Chondrocyte (in vitro differentiated cells): ENCODE measurements at places on chromosomes 2 and 18. TPM values are rescaled to one million over a fixed set of nuclear protein-coding genes. Genes with fewer than 3 reads are reported as not detected.

DNA sequence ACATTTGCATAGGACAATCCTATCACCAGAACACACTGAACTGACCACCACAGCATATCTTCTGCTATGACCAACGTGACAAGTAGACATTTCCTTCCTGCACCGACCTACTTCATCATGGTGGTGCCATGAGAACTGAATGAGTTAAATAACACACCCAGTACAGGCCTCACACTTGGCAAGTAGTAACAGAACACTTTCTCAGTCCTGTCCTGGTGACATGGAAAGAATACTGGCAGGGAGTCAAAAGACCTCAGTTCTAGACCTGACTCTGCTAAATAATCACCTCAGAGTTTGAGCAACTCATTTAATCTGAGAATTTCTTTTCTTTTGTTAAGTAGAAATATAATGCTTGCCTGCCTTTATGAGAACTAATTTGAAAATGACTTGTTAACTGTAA lies 186.3 kb upstream of the SMAD7 start:
- no peak for DNase-seq

Gene SUPT7L
- 29.1 to 37.1 TPM (median 30.7 TPM) in 3 replicates for total RNA-seq

- no peak for DNase-seq
Observed at GRCh38 chr2:30601375-30601774, 154.3 kb downstream of the LCLAT1 start.

DNA sequence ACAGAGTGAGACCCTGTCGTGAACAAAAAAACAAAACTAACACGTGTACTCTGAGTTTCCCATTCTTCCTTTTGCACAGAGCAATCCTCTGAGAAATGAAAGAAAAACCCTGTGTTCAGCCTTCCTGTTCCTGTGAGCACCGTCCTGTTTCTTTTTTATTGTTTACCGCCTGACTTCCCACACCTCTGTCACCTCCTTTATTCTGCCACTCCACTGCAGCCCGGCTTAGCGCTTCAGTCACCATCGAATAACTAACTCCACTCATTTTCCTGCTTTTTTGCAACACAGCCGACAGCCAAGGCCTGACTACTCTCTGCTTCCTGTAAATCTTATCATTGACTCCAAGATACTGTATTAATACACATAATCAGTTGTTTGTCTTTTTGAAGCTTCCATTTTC lies 40.9 kb downstream of the TGOLN2 start:
- DNase-seq = no peak

DNA sequence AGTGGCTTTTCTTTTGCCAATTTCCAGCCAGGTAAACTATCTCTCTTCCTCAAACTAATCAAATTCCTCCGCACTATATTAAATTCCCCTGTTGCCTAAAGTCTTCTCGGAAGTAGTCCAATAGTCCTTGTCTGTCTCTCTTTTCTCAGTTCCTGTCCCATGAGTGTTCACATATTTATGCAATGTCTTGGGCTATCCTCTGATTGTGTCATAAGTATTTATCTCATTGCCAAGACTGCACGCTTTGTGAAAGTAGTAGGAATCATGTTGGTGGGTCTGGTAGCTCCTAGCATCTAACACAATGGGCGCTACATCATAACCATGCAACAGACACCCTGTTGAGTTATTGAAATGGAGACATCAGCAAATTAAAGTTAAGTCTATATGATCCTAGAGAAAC lies 59.9 kb upstream of the POU3F3 start:
- no peak for DNase-seq

Gene RPL37A
- total RNA-seq = 2,015 to 2,317 TPM (median 2,049 TPM) in 3 replicates

- no peak for DNase-seq
Observed at GRCh38 chr2:18835787-18836186, 246.4 kb upstream of the NT5C1B start.

Gene GAREM1
- total RNA-seq = 6.2 to 7.7 TPM (median 6.3 TPM) in 3 replicates

GRCh38 chr2:233974530-233975071 lies 57.4 kb downstream of the TRPM8 start:
- no peak for DNase-seq

- no peak for DNase-seq
Observed at GRCh38 chr18:45413180-45413836, 202.0 kb upstream of the SLC14A2 start.

Gene DTYMK
- total RNA-seq = 22.7 to 32.7 TPM (median 23.1 TPM) in 3 replicates

DNA sequence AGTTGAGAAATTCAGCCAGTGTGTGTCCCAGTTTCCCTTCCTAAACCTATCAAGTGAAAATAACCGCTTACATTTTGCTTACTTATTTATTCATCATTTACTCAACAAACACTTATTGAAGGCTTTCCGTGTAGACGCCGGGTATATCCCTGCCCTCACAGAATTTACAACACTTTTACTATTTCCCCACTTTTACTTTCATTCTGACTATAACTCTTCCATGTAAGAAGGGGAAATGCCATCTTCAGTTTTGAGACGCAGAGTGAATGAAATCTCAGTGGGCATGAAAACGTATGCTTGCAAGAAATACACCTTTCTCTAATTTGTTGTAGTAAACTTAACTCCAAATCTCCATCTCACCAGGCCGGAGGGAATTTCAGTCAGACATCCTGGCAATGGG lies 251.0 kb upstream of the CHAC2 start:
- no peak for DNase-seq

GRCh38 chr2:165933211-165933910 lies 20.2 kb downstream of the TTC21B start:
- no peak for DNase-seq

Gene DOCK10
- total RNA-seq = 14.3 to 22.9 TPM (median 18.5 TPM) in 3 replicates

- no peak for DNase-seq
Observed at GRCh38 chr2:172342611-172343010, 84.8 kb upstream of the ITGA6 start.

DNA sequence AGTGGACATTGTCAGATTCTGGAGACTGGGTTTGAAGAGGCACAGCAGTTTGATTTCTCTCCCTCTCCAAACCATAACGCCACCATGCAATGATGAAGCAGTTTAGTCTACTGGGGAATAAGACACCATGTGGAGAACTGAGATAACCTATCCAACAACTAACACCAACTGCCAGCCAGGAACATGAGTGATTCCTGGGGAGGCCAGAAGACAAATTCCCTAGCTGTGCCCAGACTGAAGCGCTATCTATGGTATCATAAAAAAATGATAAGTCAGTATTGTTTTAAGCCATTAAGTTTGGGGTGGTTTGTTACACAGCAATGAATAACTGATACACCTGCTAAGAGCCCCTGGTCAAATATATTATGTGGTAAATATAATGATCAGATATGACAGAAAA lies 129.3 kb downstream of the EXOC6B start:
- no peak for DNase-seq

DNA sequence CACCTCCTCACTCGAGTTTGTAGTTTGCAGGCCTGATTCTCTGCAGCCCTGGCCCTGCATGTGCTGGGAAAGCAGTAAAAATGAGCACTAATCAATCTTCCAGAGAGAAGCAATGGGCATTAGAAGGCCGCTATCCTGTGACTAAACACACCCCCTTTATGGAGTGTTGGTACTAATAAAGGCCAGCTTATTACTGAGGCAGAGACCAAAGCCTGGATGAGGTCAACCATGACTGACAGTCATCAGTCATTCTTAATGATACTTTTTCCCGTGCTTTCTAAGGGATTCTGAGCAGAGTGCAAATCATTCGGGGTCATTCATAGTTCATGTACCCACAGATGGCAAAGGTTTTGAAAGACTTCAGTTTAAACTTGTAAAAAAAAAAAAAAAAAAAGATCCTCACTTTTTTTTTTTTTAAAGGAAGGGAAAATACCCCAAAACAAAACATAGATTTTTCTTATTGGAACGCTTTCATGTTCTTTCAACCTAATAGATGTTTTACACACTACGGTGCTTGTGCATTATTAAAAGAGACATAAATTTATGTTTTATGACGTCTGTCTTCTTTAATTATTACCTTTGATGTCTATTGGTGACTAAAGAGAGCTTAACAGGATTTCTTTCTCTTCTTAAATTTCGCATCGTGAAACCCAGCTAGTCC lies 13.2 kb downstream of the TSHZ1 start:
- no peak for DNase-seq

DNA sequence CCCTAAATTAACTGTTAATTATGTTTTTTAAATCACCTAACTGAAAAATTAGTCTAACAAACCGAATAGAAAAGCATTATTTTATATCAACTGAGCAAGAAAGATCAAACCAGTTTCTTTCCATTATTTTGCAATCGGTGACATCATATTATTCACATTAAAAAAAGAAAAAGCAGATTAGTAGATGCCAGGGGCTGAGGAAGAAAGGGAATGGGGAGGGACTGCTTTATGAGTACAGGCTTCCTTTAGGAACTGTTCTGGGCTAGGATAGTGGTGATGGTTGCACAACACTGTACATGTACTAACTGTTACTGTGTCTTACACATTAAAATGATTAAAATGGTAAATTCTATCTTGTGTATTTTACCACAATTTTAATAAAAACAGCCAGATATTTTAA lies 59.3 kb downstream of the COBLL1 start:
- DNase-seq = no peak
